ENCODE measurements at places on chromosomes 6 and 20. TPM values are rescaled to one million over a fixed set of nuclear protein-coding genes. Genes with fewer than 3 reads are reported as not detected.

- DNase-seq = peak; percentile 72
These were observed at the start of gene SLC4A11 for GRCh38 chr20:3239026-3239866. Gene SLC4A11, minus strand, starts transcription at chr20:3239190. Its CDS starts 53 bp downstream, at chr20:3239137.

GRCh38 chr6:168247443-168248147 is 72.0 kb downstream of the DACT2 start:
- no peak for DNase-seq

BEND6 gene
- total RNA-seq = 1.3 TPM

DNA sequence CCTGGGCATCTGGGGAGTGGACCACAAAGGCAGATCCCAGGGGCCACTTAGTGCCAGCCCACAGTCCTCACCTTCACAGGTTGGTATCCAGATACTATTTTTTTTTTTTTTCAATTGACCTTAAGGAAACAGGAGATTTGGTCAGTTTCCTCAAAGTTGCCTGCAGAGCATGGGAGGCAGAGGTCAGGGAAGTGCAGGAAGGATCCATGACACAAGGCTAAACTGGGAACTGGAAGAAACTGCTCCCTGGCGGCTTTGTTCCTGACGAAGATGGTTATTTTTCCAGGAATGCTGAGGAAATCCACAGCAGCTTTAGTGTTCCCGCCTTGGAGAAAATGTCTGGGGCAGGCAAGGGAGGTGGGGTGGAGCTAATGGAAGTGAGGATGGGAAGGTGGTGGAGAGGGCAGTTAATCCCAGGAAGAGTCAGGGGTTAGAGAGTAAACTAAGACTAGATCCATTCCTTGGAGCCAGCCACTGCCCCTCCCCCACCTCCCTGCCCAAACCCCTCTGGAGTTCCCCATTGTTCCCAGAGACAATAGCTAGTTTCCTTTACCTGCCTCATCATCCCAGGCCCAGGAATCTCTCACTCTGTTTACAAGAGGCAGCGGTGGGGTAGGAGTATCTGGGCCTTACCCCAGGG is 14.3 kb upstream of the MYMX start:
- no peak for DNase-seq

GFOD1 gene
- 21.8 TPM for total RNA-seq

- DNase-seq = no peak
These were observed 175.7 kb downstream of the TBX18 start for GRCh38 chr6:84588697-84589080.

- DNase-seq = no peak
These were observed 15.2 kb downstream of the DEF6 start for GRCh38 chr6:35312807-35313206.

IRAK1BP1 gene
- total RNA-seq = 3.4 TPM

GRCh38 chr6:107809966-107810365 is 14.1 kb downstream of the SCML4 start:
- DNase-seq = no peak

NKX2-2 gene
- not detected for total RNA-seq

DNA sequence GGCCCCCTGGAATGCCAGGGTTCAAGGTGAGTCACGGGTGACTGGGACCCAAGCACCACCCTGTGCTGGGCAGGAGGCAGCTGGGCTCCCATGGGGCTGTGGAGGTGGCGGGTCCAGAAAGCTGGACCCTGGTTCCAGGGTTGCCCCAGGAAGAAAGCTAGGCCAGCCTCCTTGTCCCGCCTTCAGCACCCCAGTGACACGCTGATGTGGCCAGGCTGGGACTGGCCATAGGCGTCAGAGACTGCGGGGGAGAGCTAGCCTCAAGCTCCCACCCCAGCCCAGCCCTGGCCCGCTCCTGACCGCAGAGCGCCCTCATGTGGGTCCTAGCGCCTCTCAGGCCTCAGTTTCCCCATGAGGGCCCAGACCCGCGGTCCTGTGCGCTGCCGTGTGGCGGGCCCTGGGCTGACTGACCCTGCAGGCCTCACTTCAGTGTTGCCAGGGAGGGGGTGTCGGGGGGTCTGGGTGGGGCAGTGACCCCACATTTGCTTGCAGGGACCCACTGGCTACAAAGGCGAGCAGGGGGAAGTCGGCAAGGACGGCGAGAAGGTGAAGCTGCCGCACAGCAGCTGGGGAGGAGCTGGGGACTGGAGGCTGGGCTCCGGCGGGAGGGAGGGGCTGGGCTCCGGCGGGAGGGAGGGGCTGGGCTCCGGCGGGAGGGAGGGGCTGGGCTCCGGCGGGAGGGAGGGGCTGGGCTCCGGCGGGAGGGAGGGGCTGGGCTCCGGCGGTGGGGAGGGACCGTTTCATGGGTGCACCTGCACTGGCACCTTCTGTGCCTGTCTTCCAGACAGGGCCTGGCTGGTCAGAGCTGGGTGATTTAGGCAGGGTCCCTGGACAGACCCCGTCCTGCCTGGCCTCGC is 7.9 kb downstream of the COL9A3 start:
- DNase-seq = peak; percentile 42

GRCh38 chr6:99471638-99472037 is 43.6 kb downstream of the USP45 start:
- DNase-seq = no peak

Measured in PC-3 (cell line).